Fibroblast of skin of left quadriceps (primary cell): ENCODE measurements at places on chromosomes 6 and 20.
A peak's percentile ranks its signal among the peaks of the same experiment; 100 is the strongest.

DNA sequence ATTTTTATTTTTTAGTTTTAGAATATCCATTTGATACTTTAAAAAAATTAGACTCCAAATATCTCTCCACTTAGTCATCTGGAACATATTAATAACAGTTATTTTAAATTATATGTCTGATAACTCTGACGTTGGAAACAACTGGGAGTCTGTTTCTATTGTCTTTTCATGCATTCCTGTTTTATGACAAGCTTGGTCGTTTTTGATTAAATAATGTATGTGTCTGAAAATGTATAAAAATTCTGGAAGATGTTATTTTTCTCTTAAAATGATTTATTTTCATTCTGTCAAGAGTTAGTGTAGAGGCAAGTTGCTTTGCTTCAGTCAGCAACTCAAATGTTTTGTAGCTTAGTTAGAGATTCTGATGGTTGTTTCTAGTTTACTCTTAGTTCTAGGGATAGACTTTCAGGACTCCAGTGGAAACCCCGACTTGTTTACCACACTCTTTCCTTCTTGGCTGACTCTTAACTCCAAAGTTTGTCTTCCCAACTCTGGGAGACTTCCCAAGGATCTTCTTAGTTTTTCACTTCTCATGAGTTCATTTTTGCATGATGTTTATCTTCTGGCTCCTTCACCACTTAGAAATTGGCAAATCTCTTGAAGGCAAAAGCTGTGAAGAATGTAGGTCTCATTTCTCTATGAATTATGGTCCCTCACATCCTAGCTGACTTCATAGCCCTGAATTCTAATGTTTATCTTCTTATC lies 190.9 kb downstream of the LAMA2 start:
- no peak for DNase-seq

GRCh38 chr6:23688650-23689049 lies 437.4 kb upstream of the NRSN1 start:
- no peak for DNase-seq

- DNase-seq: no peak
Measured at GRCh38 chr20:44228465-44229258, 18.1 kb upstream of the OSER1 start.

- no peak for DNase-seq
Measured at GRCh38 chr6:130420911-130421310, 55.1 kb downstream of the TMEM200A start.

GRCh38 chr6:73734832-73735453 lies 38.9 kb downstream of the CD109 start:
- DNase-seq: no peak

GRCh38 chr20:46406200-46406985 lies at the start of gene ELMO2:
ELMO2 (minus strand) TSS chr20:46406615; CDS start chr20:46394482, 12,133 bp downstream.
- peak; percentile 93 for DNase-seq

DNA sequence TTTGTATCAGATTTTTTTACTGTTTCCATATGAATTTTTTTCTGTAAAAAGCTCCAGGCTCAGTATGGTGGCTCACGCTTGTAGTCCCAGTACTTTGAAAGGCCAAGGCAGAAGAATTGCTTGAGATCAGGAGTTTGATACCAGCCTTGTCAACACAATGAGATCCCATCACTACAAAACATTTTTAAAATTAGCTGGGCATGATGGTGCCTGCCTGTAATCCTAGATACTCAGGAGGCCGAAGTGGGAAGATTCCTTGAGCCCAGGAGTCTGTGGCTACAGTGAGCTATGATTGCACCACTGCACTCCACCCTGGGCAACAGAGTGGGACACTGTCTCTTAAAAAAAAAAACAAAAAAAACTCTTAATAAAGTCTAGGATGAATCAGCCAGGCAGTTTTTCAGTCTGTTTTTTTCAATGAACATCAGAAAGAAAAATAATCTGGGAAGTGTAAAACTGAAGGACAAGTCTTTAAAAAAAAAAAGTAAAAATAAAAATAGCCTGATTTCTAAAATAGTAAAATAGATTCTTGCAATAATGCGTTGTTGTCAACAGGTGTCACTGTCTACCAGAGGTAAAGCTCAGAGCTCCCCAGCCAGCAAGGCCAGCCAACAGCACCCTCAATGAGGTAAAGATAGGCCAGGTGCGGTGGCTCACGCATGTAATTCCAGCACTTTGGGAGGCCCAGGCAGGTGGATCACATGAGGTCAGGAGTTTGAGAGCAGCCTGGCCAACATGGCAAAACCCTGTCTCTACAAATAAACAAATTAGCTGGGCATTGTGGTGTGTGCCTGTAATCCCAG lies 9.3 kb upstream of the ATG5 start:
- DNase-seq: peak; percentile 12

DNA sequence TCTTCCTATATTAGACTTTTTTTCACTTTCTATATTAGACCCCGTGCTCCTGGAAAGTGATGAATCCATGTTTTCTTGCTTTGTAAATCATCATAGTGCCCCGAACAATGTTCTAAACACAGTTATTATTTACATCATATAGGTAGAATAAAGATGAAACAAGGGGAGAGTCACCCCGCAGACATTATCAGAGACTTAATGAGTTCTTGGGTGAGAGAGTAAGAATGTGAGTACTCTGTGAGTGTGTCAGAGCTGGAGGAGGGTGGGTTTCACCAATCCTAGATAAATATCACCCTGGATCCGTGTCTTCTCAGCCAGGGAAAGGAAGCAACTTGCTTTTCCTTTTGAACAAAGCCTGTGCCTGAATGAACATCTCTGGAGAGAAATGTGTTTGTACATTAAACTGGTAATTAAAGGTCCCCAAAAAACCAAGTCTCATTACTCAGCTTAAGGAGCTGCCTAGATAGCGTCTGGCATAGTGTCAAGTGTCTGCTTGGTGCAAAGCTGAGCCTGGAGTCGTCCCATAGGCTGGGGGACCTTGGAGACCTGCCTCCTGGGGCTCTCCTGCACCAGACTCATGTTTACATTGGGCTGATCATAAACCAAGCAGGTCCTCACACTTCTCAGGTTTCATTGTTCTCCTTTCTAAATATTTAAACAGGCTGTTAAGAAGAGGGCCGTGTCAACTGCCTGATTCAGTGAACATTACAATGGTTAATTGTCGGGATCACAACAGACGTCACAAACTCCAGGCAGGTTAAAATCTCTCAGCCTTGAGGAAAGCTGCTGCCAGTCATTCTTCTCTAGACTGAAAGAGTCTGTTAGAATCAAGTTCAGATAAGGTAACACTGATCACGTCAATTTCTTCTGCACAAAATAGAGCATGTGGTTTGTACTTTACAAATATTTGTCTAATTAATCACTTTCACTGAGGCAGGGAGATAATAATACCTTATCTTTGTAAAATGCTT lies 179.7 kb upstream of the MYLIP start:
- no peak for DNase-seq

DNA sequence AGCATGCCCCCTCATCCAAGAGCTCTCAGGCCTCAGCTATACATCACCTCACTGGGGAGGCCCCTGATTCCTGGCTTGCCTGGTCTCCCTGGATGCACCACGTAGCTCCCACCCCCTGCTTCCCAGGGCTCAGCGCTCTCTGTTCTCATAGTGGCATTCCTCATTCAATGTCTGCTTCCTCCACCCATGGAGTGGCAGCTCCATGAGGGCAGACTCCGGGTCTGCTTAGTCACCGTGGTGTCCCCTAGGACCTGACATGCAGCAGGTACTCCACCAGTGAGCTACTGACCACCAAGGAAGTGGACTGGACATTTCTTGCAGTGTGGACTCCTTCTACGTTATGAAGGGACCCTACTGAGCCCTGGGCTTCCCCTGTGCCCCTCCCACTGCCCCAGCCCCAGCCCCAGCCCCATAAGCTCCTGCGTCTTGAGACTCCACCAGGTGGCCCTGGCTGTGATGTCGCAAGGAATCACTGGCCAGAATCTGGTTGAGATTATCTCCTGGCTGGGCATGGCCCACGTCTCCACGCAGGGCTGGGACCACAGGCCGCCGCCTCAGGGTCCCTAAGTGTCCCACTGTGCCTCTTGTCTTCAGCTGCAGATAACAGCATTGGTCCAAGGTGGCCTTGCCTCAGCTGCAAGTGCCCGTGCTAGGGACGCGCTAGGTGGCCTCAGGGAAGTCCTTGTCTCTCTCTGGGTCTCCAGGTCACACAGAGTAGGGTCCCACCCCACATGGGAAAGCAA lies 26.7 kb downstream of the CEBPB start:
- no peak for DNase-seq

- no peak for DNase-seq
Measured at GRCh38 chr20:48797275-48797825, 30.4 kb downstream of the PREX1 start.

DNA sequence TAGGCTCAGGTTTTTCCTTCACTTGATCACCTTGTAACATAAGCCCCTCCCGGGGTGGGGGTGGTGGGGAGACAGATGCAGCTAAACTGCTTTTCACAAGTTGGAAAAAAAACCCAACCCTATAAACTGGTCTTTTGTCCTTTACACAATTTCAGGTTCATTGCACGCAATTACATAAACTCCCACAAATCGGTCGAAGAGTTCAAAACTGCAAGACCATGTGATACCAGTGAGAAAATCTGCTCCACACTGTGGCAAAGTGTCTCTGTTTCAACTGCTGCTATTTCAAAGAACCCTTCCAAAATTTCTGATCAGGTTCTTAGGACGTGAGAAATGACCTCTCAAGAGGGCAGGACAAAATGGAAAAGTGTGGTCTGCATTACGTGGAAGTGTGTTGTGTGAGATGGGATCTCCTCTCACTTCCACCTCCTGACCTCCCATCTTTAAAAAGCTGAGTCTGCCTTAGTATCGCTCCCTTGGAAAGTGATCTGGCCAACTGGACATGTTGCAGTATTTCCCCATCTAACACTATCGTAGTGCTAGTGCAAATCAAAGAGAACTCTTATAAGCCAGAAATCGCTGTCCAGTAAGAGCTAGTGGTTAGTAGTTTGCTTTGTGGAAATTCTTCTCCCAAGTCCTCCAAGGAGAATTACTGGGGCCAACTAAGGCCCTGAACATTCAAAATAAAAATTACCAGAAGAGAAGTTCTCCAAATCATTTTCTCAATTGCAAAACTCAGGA lies 60.1 kb downstream of the PRND start:
- no peak for DNase-seq

DNA sequence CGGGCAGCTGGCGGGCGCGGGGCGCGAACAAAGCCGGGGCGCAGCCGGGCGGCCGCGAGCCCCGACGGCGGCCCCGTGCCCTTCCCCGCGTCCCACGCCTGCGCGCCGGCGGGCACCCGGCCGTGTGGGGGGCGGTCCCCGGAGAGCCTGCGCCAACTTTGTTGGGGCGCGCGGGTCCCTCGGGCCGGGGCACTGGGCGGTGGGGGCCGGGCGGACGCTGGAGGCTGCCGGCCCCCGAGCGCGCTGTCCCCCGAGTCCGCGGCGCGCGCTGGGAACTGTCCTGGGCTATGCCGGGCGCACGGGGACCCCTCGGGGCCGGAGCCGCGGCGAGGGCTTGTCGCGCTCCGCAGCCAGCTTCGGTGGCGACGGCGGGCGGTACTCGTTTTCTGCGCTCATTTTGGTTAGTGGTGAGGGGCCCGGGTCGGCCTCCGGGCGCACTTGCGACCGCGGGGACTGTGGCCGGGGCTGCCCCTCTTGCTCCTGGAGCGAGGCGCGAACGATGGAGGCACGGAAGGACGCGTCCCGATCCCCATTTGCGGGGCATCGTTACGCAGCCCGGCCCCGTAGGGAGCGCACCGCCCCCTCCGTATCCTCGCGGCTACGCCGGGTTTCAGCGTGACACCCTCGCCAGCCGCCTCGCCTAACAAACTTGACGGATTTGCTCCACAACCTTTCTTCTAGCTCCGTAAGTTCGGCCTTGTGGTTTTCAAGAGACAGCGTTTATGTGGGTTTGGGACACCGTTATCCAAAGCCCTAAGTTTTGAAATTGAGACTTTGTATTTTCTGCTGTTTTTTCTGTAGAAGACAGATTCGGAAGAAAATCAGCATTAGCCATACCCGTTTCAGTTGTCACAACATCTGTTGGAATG lies 622 bp downstream of the SS18L1 start:
- no peak for DNase-seq

DNA sequence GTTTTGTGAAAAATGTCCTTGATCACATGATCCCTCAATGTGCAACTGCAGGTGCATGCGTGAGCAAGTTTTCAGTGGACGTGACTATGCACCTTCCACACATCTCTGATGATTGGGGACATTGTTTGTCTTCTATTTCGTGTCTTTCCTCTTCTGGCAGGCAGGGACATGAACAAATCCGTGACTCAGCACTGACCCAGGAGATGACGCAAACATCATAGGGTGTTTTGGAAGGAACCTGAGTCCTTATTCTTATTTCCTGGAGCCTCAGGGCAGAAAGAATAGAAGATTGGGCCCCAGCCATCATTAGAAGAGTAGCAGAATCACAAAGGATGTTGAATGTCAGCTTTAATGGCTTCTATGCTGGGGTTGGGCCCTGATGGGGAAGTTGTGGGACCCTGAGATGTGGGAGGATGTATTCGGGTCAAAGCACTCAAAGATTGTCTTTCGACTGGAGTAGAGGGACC lies 11.9 kb upstream of the SIRPD start:
- DNase-seq: no peak

DNA sequence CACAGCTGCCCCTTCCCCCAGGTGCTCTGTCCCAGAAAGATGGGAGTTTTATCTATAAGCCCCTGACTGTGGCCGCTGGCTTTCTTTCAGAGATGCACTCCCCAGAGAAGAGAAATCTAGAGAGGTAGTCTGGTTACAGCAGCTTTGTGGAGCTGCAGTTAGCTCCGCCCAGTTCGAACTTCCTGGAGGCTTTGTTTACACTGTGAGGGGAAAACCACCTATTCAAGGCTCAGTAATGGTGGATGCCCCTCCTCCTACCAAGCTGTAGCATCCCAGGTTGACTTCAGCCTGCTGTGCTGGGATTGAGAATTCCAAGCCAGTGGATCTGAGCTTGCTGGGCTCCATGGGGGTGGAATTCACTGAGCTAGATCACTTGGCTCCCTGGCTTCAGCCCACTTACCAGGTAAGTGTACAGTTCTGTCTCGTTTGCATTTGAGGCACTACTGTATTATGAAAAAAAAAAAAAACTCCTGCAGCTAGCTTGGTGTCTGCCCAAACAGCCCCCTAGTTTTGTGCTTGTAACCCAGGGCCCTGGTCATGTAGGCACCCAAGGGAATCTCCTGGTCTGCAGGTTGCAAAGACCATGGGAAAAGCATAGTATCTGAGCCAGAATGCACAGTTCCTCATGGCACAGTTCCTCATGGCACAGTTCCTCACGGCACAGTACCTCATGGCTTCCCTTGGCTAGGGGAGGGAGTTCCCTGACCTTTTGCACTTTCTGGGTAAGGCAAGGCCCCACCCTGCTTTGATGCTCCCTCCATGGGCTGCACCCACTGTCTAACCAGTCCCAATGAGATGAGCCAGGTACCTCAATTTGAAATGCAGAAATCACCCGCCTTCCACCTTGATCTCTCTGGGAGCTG lies 275.0 kb downstream of the CENPW start:
- no peak for DNase-seq
